ENCODE measurements at places on chromosomes 11 and 22.
A peak's percentile ranks its signal among the peaks of the same experiment; 100 is the strongest.

GRCh38 chr11:44311339-44312261 lies 1.7 kb upstream of the ALX4 start:
- no peak for DNase-seq

- DNase-seq, result no peak
Observed at GRCh38 chr11:122874991-122875390, 7.6 kb upstream of the JHY start.

DNA sequence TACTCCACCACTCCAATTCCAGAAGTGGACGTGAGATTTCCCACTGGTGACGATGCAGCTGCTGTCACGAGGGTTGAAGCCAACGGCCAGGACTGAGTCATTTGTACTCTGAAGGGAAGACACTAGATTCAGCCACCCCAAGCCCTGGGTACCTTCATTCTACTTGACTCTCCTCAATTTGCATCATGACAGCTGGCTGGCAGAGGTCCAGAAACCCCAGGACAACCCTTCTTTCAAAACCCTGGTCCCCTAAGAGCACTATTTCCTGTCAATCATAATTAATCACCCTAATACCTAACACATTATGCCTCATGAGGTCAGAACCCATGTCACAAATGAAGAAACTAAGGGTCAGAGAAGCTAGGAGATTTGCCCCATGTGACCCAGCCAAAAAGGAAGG lies 4.9 kb downstream of the EML3 start:
- DNase-seq, result peak; percentile 48

GRCh38 chr11:65433657-65434056 lies 11.1 kb downstream of the NEAT1 start:
- DNase-seq, result no peak

DNA sequence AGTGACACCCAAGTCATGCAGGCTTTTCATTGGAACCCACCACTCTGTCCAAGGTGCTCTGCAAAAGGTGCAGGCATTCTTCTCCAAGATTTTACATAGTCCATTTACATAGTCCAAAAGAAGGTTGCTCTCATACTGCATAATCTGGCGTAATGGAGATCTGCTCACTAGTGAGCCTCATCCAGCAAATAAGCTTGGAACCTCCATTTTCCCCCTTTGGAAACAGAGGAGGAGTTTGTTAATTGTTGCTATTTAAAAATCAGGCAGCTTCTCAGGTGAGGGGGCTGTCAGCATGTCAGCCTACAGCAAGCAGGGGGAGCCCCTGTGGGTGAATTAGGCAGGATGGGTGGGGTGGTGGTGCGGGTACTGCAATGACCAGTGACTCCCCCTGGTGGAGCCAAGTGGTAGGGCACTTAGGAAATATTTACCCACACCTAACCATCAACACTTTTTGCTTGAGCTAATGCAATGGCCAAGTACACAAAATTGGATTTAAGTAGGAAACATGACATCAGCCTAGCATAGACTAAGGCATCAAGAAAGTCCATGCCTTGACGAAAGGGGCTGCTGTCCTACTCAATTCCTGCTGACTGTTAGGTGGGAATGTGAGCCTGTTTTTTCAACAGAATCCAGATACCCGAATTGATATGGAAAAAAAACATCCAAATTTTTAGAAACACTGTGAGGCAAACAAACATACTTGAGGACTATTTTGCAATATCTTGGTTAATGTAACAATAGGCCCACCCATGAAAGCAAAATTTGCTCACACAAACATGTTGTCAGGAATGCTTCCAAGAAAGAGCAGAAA lies 64.5 kb downstream of the AMBRA1 start:
- peak; percentile 68 for DNase-seq

GRCh38 chr22:49324527-49325491 lies 502.9 kb downstream of the BRD1 start:
- peak; percentile 72 for DNase-seq

- no peak for DNase-seq
Observed at GRCh38 chr11:134893810-134894685, 482.0 kb upstream of the B3GAT1 start.

- DNase-seq, result no peak
Observed at GRCh38 chr22:16828876-16829275, 3.7 kb upstream of the XKR3 start.

- DNase-seq, result no peak
Observed at GRCh38 chr22:17343766-17344165, 25.5 kb upstream of the CECR2 start.

GRCh38 chr11:16607675-16608644 lies 130.5 kb upstream of the C11orf58 start:
- DNase-seq, result peak; percentile 92

DNA sequence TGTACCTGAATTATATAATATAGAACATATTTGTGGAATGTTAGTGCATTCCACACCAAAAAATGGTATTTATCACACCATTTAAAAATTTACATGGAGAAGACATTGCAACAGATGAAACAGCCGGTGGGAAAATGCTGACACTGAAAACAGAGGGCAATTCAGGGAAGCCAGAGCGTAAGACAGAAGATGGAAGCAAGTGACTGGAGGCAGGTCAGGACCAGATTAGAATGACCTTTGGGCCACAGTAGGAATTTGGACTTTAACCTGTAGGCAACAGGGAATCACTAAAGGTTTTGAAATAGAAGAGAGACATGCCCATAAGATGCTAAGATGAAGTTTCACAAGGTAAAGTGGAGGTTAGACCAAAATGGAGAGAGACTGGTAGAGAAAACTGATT lies 60.5 kb downstream of the METTL15 start:
- DNase-seq, result no peak

DNA sequence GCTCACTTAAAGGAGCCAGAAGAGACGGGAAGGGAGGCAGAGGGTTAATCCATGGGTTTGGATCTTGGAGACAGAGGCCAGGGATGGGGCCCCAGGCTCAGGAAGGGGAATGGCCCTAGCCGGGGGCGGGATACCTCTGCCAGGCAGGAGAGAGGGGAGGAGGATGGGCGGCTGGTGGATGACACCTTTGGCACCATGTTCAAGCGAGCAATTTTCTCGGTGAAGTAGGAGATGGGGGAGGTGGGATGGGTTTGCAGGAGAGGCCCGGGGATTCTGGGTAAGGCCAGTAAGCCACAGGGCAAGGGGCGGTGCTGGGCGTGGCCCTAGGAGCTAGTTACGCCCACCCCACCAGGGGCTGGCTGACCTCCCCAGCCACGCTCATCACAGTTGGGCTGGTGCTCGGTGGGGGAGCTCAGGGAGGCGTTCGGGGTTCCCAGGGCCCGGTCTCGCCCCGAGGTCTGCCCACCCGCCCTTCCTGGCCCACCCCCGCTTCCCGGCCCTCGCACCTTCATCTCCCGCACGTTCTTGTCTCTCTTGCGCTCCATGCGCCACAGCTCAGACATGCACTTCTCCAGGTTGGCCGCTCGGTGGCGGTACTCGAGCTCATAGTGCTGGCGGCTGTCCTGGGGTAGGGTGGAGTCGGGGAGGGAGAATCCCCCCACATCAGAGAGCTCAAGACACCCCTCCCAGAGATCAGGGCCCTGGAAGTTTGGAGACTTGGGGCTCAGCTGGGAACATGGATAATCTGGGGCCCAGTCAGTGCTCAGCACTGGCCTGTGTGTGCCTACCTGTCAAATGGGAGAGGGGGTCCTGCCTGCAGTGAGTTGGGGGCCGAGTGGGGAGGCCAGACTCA lies 12.7 kb downstream of the BAIAP2L2 start:
- no peak for DNase-seq

DNA sequence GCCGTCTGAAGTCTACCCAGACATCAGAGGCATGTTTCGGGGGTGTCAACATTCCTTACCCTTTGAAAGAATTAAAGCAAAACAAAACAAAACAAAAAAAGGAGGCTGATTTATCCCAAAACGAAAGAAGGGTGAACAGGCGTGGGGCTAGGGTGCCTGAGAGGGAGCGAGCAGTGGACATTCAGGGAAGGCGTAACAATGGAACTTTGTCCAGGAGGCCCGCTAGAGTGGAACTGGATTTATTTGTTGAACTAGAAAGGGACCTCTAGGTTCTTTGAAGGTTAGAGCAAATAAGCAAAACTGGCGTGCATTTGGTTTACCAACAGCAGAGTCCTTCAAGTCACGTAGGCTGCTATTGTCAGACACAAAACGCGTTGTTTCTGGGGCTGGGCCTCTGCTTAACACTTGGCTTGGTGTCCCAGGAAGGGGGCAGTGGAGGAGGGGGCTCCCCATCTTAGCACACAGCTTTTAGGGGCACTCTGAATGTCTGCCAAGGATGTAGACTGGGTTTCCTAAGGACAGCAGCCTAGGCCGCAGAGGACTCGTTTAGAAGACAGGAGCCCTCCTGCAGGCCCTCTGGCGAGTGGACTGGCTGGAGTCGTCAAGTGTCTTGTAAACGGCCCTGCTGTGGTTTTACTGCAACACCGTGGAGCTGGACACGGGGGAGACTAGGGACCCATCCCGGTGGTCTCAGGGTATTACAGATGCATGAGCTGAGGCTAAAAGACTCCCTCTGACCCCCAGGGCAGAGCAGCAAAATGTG lies 203.7 kb upstream of the SORL1-AS1 start:
- DNase-seq, result peak; percentile 81

DNA sequence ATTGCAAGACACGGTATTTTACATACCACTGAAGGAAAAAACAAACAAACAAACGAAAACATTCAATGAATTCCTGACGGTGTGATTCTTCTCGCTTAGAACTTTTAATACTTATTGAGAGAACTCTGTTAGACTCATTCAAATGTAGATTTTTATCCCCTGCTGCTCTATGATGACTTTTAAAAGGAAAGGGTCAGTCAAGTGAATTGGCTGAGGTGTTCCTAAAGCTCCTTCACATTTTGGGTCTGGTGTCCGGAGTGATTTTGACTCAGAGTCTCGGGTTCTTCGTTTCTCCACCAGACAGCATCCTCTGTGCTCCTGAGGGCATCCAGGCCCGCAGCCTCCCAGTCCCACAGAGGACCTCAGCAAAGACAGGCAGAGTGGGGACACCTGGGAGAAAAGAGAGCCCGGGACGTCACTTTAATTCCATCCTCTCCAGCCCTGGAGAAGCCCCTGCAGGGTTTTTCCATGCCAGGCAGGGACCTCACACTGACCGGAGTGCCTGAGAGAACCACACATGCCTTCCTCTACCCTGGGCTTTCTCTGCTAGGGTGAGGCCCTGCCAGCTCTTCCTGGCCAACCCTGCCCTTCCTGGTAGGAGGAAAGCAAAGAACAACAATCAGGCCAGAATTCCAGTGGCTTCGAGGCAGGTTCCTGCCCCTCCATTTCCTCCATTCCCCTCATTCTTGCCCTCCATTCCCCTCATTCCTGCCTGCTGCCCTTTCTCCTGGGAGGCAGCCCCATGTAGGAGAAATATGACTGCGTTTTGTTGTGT lies 1.4 kb upstream of the CSF2RB start:
- no peak for DNase-seq

GRCh38 chr11:94151903-94152677 lies 23.4 kb downstream of the PANX1 start:
- DNase-seq, result no peak

- no peak for DNase-seq
Observed at GRCh38 chr11:116193321-116194131, 579.3 kb downstream of the BUD13 start.

DNA sequence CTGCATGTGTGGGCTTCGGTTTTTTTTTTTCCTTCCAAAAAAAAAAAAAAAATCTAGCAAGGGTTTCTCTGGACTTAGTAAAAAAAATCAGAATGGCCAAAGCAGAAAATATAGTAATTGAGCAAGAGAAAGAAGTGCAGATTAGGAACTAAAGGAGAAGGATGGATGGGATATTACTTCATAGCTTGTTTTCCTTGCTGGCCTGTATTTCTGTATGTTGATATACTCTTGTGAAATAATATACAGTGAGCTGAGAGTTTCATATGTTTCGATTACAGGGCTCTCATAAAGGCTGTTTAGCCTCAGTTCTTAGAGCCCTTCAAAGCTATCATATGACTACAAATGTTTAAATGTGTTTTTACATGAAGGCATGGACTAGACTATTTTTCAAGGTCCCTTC lies 34.3 kb upstream of the NFRKB start:
- DNase-seq, result no peak

DNA sequence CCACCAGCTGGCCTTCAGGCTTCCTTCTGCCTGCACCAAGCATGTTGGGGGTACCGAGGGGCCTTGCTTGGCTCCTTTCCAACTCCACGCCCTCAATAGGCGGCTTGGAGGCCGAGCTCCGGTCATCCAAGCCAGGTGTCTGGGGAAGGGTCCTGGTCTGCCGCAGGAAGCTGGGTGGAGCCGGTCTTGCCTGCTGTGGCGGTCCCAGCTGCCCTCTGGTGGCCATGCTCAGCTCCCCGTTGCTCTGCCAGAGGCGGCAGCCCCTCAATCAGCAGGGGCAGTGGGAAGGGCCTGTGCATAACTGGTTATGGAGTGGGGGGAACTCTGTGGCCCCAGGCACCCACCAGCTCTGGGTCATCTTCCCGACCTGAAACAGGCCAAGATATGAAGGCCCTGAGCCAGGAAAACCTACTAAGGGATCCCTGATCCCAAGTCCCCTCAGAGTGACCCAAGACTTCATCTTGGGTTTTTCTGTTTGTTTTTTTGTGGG lies 3.2 kb downstream of the ARVCF start:
- peak; percentile 68 for DNase-seq

DNA sequence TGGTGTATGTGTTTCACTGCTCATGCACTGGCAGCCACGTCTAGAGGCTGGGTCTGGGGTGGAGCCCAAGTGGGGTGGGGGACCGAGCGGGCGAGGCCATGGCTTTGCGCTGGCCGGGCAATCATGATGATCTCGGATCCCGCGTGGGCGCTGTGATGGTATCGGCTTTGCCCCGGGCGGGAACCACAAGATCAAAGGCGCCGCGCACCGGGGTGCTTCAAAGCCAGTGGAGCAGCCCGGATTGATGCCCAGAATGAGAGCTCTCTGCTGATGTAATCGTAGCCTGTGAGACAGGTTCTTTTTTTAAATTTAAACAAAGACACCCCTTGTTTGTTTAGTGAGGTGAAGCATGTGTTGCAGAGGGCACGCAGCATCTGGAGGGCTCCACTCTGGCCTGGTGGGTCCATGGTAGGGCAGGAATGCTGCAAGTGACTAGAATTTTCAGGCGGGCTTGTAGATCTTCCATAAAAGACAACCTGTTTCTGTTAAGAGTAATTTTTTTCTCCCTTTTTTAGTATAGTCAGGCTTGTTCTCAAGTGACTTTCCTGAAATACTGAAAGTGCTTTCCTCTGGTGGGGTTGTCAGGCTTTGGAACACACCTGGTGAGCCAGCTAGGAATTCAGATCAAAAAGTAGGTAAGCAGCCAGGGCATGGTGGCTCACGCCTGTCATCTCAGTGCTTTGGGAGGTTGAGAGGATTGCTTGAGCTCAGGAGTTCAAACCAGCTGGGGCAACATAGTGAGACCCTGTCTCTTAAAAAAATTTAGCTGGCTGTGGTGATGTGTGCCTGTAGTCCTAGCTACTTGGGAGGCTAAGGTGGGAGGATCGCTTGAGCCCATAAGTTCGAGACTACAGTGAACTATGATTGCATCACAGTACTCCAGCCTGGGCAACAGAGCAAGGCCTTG lies 40.7 kb downstream of the ZNRF3 start:
- peak; percentile 53 for DNase-seq
